ENCODE measurements at places on chromosomes 11 and 22.

- peak; percentile 27 for DNase-seq
These were observed 45.9 kb upstream of the WEE1 start for GRCh38 chr11:9527481-9528135.

GRCh38 chr11:19241260-19242178 is 774 bp upstream of the E2F8 start:
- DNase-seq = peak; percentile 33

DNA sequence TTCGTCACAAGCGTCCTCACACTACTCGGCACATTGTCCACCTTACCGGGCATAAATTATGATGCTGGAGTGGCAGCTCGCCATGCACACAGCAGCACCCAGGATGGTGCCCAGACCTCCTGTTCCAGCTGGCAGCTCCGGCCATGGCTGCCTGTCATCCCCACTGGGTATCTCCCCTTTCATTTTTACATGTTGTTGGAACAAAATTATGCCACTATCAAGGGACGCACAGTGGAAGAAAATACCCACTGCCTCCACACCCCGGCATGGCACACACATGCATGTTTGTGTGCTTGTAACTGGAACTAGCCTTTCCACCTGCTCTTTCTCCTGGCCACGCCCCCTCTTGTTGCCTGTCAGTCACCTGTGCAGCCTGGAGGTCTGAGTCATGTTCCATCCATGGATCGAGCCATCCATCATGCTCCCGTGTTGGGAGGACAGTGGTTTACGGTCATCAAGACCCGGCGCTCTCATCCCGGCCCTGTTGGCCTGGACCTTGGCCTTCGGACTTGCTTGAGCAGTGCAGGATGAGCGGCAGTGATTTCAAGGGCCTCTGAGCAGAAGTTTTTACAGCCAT is 1069.6 kb downstream of the BRD1 start:
- DNase-seq = no peak

DNA sequence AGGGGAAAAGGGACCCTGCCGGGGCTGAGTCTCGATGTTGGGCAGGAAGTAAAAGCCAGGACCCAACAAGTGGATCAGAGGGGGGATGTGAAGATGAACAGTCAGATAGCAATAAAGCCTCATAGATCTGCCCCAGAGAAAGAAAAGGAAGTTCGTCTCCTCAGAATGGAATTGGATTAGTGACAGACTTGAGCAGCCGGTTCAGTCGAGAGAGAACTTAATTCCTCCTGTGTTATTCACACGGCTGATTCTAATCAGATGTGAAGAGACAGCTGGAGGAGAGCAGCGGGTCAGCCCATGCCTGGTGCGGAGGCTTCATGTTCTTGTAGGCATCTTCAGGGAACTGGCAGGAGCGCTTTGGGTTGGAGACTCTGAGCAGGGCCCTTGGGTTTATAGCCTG is 29.3 kb upstream of the CABP7 start:
- no peak for DNase-seq

DNA sequence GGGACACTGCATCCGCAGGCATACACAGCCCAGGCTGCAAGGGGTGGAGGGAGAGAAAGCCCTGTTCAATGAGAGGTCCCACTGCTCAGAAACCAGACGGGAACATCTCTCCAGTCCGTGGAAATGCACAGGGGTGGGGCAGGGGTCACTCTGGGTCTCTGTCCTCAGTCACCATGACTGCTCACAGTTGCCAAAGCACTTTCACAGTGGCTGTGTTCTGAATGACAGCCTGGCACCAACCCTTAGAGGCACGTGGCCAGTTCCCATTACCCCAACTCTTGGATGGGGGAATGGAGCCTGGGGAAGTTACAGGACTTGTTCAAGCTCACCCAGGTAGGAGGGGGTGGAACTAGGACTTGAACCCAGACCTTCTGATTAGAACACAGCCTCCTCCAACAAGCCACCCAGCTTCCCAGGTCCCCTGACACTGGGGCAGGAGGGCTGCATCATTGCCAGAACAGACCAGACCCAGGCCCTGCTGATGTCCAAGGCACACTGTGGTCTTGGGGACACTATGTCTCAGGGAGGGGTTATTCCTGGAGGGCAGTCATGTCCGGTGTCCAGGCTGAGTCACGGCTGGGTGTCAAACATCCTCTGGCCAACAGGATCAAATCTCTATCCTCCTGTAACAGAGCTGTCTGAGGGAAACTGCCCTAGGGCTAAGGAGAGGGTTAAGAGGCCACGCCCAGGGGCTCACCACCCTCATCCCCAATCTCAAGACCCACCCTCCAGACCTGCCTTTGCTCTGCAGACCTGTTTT is 8.2 kb downstream of the ZNF70 start:
- DNase-seq = no peak

DNA sequence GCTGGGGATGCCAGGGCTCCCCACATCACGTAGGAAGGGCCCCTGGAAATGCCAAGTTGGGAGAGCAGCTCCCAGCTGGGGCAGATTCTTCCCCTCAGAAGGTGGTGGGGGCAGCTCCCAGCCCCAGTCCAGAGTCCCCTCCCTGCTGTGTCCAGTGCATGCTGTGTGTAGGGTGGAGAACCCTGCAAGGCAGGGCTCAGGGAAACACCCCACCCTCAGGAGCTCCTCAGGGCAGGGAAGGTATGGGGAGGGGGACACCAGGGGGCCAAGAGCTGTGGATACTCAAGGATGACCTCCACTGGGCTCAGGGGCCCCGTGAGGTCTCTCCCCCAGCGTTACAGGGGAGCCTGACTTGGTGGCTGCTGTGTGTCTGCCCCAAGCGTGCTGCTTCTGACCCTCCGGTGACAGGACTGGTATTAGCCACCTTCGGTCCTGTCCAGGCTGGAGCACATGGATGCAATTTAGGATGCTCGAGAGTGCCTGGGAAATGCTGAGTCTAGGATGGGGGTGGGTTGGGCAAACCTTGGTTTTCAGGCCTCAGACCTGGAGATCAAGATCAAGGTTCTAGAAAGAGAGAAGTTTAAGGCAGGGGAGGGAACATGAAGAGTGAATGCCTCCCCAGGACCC is 16.1 kb upstream of the CABP7 start:
- DNase-seq = no peak

GRCh38 chr11:126819194-126819593 is 181.4 kb downstream of the KIRREL3 start:
- no peak for DNase-seq

GRCh38 chr11:69950120-69950519 is 128.0 kb upstream of the ANO1 start:
- DNase-seq = no peak

DNA sequence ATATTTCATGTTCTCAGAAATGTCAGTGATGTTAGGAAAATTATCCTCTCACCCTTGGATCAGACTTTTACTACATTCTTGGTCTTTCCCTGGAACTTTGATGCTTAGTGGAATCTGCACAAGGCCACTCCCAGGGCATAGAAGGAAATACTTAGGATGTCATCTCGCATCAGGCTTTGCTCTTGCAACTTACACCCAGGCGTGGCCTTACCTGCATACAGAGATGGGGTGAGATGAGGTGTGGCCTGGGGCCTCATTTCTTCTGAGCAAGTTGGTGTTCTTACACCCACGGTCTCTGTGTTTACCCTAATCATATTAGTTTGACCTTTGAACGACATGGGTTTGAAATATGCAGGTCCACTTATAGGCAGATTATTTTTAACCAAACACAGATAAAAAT is 19.0 kb upstream of the OR52K2 start:
- no peak for DNase-seq

DNA sequence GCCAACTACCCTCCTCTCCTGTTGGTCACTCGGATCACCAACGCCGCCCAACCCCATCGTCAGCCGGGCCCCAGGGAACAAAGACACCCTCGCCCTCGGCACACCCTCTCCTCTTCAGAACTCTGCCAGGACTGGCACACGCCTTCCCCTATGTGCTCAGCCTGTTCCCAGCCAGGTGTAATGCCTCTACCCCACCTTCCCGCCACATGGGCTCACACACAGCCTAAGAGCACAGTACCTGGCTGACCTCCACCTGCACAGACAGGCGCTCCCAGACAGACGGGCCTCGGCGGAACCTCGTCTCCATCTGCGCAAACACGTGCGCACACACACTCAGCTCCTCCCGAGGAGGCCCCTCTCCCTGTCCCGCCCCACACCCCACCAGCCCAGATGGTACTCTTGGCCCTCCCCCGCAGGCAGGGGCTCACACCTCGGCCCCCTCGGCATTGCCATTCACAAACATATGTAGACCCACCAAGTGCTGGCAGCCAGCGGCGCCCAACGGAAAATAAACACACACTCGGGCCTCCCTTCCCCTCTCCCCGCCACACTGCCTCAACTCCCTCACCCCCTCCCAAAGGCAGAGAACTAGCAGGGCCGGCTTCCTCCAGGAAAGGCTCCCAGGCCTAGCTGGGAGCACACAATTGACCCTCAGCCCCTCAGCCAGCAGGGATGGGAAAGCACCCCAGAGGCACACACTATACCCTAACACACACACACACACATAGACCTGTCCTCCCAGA is 8.5 kb downstream of the ELFN2 start:
- no peak for DNase-seq

- DNase-seq = no peak
These were observed 40.7 kb downstream of the POU2F3 start for GRCh38 chr11:120280600-120281051.

GRCh38 chr11:71269603-71270511 is 17.5 kb upstream of the SHANK2 start:
- no peak for DNase-seq

- no peak for DNase-seq
These were observed 25.0 kb upstream of the SERPIND1 start for GRCh38 chr22:20748731-20749428.

DNA sequence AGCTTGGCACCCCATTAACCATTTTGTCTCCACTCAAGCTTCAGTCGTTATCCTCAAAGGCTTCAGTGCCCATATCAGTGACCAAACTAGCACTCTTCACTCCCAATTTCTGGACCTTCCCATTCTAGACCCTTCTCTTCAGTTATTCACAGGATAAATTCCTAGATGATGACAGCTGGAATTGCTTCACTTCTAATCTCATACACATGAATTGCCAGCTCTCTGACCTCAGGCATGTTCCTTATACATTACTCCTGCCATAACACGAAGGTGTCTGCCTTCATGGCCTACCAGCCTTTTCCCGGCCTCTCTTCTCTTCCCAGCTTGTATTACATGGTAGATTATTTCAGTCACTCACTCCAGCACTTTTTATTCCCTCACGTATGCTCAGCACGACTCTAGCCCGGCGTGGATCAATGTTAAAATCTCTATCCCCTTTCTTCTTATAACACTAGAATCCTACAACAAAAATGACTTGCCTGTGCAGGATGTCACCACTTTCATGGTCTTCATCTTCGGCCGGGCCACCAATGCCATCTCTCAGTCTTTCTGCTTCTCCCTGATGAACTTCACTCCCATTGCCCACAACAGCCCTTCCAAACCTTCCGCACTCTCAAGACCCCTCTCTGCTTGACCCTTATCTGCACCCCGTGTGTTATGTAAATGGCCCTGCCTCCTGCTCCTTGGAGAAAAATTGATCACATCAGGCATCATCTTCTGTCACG is 36.9 kb downstream of the EIF3F start:
- DNase-seq = no peak

DNA sequence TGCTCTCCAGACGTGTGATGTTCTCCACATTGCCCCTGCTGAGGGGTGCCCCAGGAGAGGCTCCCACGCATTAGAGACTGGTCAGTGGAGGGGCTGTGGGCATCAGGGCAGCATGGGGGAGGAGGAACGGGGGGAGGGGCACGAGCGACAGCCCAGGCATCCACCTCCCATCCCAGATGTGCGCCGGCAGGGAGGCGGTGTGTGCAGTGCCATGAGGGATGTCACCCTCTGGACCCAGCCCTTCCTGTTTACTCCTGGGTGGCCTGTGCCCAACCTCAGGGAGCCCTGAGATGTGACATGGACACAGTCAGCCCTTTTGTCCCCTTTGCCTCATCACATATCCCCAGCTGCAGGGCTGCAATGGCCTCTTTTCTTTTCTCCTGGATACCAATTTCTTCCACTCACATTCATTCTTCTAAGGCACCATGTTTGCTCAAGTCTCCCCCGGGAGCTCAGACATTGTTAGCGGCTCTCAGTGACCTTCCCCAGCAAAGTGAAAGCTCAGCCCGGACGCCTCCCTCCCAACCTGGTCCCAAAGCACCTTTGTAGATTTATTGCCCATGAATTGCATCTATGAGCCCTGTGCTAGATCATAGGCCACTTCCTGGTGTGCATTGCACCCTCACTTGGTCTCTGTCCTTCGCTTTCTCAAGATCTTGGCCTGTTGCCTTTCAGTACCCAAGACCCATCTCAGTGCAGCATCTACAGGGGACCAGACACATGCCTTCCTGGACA is 150.6 kb downstream of the CEP164 start:
- DNase-seq = no peak

DNA sequence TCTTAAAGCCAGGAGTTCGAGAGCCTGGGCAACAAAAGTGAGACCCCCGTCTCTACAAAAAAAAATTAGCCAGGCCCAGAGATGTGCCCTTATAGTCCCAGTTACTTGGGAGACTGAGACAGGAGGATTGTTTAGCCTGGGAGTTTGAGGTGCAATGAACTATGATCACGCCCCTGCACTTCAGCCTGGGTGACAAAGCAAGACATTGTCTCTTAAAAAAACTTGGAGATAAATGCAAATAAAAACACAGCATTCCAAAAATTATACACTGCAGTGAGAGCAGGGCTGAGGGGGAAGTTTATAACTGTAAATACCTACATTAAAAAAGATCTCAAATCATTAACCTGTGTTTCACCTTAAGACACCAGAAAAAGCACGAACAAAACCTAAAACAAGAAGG is 22.1 kb downstream of the AP2A2 start:
- no peak for DNase-seq

GRCh38 chr11:62664405-62665074 is 470 bp downstream of the C11orf98 start:
- no peak for DNase-seq

DNA sequence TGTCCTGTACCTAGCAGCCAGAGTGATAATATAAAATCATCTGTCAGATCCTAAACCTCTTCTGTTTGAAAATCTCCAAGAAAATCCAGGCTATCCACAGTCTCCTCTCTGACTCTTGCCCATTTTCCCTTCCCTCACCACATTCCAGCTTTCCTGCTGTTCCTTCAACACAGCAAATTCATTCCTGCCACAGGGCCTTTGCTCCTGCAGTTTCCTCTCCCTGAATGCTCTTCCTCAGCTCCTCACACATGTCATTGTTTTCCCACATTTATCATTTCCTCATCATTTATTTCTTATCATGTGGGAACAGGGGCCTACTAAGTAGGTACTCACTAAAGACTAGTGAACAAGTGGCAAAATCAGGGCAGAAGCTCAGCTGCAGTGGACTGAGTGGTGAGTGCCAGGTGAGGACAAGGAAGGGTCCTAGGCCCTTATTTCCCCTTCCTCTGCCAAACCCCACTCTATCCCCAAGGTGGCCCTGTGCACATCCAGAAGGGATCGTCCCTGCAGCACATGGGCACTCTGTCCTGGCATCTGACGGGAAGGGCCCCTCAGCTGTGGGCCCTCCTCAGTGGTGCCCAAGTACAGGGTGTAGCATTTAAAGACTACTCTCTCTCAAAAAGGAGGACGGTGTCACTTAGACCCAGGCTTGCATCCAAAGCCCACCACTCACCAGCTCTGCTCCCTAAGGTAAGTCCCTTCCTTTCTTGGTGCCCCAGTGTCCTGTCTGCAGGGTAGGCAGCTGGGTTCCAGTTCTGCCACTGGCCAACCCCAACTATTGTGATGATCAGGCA is 2.0 kb downstream of the LRRC32 start:
- no peak for DNase-seq
